Stimulated activated CD8-positive, alpha-beta memory T cell treated with anti-CD3 and anti-CD28 coated beads, Interleukin-4, amount 100 ng/mL, for 1 hour (primary cell): ENCODE measurements at places on chromosomes 2 and 18.

DNA sequence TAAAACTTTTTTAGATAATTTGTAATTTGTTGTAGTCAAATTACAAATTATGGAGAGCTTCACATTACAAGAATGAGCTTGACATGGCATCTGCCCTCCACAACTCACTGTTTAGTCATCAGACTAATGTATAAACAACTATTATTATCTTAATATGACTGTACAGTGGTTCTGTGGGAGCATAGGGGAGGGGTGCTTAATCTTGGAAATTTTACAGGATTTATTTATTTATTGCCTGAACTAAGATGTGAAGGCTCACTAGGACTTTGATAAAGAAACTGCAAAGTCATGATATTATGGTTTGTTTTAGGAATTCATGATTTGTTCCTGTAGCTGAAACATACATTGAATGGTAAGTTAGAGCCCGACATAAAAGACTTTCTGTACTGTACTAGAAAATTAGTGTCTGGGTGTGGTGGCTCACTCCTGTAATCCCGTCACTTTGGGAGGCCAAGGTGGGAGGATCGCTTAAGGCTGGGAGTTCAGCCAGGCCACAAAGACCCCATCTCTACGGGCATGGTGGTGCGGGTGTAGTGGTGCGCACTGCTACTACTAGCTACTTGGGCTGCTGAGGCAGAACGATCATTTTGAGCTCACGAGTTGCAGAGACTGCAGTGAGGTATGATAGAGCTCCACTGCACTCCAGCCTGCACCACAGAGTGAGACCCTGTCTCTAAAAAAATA, 2.1 kb downstream of the MARCHF7 start:
- DNase-seq = no peak

DNA sequence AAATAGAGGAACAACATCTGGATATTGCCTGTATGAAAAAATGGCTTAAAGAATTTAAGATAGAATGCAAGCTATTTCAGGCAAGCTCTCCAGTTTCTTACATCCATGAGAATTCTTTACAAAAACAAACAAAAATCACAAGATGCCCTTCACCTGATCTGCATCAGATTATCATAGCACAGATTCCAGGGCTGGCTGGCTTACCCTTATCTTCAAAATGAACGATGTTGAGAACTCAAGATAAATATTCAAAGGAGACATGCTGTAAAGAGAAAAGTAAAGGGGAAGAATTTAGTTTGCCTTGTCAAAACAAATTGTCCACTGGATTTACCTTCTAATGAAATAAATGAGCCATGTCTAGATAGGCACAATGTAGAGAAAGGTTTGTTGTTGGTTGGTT, 18.7 kb upstream of the SLC40A1 start:
- DNase-seq = no peak

GRCh38 chr2:127134833-127135830, 28.2 kb upstream of the BIN1 start:
- no peak for DNase-seq

- no peak for DNase-seq
These were observed 294.7 kb downstream of the MEIS1 start for GRCh38 chr2:66729416-66730330.

GRCh38 chr2:68103709-68104055, 40.9 kb upstream of the C1D start:
- DNase-seq = no peak
